ENCODE measurements at places on chromosomes 7 and 10. TPM values are rescaled to one million over a fixed set of nuclear protein-coding genes. Genes with fewer than 3 reads are reported as not detected.

The NEUROD6 gene
- polyA plus RNA-seq = not detected

The SPDYE16 gene
- 3.7 TPM for polyA plus RNA-seq

The TSPAN13 gene
- polyA plus RNA-seq = 25.3 TPM

The SKIDA1 gene
- polyA plus RNA-seq = 9.8 TPM

The ZNF518A gene
- polyA plus RNA-seq = 28.3 TPM

The BAIAP2L1 gene
- 2.3 TPM for polyA plus RNA-seq

The GIMAP1 gene
- 2.4 TPM for polyA plus RNA-seq

The HMX2 gene
- not detected for polyA plus RNA-seq
